ENCODE measurements at places on chromosomes 5 and 9. TPM values are rescaled to one million over a fixed set of nuclear protein-coding genes. Genes with fewer than 3 reads are reported as not detected.

- no peak for DNase-seq
Measured at GRCh38 chr5:102749416-102750030, 5.6 kb upstream of the PAM start.

Gene AGXT2
- 0.05 TPM for polyA plus RNA-seq

DNA sequence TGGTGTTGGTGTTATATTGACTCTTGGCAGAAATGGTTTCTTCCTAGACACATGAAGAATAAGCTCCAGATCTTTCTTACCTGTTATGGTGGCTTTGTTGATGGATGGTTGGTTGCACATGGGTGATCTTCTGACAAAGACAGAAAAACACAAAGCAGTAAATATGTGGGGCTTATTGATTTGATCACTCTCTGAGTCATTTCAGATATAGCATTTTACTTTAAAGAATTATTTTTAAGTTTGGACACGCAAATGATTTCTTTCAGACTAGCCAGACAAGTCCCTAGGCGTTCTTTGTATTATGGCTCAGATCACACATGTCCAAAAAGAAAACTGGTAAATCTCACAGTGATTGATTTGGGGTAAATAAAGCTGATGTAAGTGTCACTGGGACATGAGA is 597.6 kb downstream of the RAB3C start:
- DNase-seq = no peak

Gene PCDHA13
- polyA plus RNA-seq = 0.03 TPM

DNA sequence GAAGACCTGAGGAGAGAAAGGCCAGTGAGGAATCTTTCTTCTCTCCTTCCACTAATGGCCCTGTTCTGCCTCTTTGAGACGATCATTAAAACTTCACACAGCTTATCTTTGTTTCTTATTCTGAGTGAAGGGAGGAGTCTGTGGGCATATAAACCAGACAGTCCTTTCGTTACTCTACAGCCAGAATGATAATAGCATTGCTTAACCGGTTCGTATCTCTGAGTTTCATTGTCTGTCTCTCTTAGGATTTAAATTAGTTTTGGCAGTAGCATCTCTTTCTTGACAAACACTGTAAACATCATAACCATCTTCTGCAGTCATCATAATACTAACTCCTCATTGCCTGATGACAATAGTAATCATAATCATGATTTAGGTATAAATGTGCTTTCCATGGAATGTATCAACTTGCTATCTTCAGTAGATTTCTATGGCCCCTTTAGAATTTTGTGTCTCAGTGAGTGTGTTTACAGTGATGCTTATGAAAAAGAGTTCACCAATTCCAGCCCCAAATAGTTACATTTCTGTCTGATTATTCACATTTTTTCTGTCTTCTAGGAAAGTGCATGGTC is 618.8 kb upstream of the KLF4 start:
- DNase-seq = no peak

Gene ORM2
- 855 TPM for polyA plus RNA-seq

DNA sequence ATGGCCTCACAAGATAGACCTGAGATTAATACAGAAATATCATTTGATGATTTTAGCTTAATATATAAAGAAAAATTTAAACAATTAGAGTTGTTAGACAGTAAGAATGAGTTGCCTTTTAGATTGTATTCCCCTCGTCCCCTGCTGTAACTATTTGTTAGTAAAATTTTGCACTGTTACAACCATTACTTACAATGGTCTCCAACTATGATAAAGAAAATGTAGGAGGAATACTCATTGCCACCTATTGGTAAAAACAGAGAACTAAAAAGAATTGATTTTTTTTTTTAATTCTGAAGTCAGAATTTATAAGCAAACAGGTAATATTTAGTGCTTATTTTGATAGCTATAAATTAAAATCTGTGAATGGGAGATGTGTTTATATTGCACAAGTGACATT is 937.6 kb downstream of the TLE4 start:
- no peak for DNase-seq

DNA sequence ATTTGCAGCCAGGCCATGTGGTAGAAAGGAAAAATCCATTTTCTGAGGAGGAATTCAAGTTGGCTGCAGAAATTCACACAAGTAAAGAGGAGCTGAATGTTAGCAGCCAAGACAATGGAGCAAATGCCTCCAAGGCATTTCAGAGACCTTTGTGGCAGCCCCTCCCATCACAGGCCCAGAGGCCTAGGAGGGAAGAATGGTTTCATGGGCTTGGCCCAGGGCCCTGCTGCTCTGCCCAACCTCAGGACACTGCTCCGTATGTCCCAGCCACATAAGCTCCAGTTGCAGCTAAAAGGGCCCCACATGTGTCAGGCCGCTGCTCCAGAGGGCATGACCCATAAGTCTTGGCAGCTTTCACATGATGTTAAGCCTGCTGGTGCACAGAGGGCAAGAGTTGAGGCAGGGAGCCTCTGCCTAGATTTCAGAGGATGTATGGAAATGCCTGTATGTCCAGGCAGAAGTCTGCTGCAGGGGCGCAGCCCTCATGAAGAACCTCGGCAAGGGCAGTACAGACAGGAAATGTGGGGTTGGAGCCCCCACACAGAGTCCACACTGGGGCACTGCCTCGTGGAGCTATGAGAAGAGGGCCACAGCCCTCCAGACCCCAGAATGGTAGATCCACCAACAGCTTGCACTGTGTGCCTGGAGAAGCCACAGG is 144.2 kb upstream of the EPB41L4A start:
- no peak for DNase-seq

- DNase-seq = no peak
Measured at GRCh38 chr5:112653638-112654205, 84.0 kb upstream of the APC start.

Data from HepG2 (cell line).